ENCODE measurements at places on chromosomes 12 and 14. TPM values are rescaled to one million over a fixed set of nuclear protein-coding genes. Genes with fewer than 3 reads are reported as not detected.

Gene PLXNC1
- total RNA-seq, result 13.7 TPM

Gene OTOGL
- total RNA-seq, result 0.24 TPM

Gene ASCL1
- total RNA-seq, result 0.21 TPM

Gene NKX2-1
- not detected for total RNA-seq

Gene CISTR
- not detected for total RNA-seq

Gene IFI27
- total RNA-seq, result 12.1 TPM

Gene TAS2R42
- not detected for total RNA-seq

Gene RTRAF
- 66.7 TPM for total RNA-seq

Gene GZMB
- total RNA-seq, result 1.8 TPM

Gene HOXC6
- 0.40 TPM for total RNA-seq

Gene C12orf57
- 90.8 TPM for total RNA-seq

Gene HAL
- total RNA-seq, result 0.66 TPM

Gene PLD4
- total RNA-seq, result 0.19 TPM

DNA sequence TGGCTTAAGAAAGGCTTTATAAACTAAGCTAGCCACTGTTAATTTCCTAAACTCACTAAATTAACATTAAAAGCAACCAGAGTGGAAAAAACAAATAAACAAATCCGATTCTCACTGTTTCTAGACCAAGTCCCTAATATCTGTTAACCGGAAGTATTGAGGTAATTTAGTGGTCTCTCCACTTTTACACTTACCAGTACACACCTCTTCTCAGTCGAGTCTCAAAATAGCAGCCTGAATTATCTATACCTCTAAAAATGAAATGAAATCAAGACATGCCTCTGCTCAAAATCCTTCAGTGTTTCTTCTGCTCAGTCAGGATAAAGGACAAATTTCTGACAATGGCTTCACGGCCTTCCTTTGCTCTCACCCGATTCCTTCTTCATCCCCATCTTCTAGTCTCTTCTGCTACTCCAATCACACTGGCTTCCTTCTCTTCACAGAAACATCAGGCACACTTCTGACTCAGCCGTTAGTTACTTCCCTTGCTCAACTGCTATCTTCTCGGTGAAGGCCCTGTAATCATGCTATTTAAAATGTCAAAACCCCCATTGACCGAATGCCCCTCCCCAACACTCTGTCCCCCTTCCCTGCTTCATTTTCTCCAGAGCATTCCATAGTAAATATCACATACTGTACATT is 161.3 kb downstream of the KITLG start:
- DNase-seq, result no peak

- no peak for DNase-seq
Measured at GRCh38 chr12:71536939-71537622, 97.5 kb downstream of the LGR5 start.

DNA sequence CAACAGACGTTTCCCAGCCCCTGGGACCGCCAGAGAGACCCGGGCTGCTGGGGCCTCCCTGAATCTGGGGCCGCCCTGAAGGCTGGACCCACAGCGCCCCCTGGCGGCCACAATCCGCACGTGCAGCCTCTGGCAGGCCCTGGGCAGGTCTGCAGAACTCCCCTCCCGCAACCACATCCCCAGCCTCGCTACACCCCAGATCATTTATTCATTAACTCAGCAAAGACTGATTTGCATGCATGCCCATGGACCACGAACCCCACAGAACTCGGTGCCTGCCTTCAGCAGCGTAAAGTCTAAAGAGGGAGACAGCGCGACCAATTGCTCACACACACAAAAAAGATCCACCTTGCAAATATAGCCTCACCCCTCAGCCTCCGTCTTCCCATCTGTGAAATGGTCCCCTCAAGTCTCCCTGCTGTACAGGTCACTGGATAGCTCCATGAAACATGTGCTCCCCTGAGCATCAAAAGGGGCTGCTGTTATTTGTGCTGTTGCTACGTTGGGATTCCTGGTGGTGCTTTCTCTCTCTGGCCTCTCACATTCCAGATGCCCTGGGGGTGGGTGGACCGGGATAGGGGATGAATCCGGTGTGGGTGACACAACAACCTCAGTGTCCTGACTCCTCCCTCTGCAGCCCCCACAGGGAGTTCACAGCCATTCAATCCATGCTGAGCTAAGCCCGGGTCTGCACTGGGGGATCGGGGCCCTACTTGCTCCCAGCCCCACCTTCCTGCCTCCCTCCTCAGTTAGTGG is 96.4 kb downstream of the SCARB1 start:
- peak; percentile 55 for DNase-seq

GRCh38 chr14:22569106-22569736 is 19.8 kb downstream of the DAD1 start:
- no peak for DNase-seq

DNA sequence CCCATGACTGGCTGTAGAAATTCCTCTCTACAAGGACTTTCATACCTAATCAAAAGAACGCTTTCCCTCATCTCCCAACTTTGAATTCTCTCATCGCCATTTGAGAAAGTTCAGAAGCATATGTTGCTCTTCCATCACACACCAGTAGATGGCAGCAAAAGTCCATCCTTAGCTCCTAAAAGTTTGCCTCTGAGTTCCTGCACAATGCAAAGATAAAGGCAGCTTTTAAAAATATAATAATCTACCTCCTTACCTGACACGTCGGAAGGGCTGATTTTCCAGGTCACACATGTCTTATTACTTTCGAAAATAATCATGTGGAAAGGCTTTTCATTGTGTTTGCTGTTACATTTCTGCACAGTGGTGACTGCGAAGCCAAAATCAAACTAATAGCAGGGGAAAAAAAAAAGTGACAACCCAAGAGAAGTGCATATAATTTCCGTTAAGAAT is 456.7 kb upstream of the SEL1L start:
- DNase-seq, result no peak

DNA sequence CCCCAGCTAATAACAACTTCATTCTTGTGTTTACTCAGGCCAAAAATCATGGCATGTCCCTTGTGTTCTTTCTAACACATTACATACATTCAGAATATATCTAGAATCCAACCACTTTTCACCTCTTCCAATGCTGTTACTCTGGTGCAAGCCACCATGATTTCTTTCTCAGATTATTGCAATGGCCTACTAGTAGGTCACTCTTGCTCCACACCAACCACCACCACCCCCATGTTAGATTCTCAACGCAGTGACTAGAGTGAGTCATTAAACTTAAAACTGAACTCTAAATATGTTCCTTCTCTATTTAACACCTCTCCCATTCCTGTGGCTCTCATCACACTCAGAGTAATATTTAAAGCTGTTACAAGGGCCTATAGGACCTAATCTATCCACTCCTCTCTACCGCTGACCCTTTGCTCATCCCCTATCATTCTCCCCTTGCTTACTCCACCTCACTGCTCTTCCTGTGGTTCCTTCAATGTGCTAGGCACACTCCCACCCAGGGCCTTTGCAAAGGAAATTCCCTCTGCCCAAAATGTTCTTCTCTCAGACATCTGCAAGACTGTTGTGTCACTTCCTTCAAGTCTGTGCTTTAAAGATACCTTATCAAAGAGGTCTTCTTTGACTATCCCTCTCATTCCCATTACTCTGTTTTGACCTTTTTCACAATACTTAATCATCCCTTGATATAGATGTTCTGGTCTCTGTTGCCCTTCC is 6.6 kb downstream of the RTN1 start:
- DNase-seq, result no peak

DNA sequence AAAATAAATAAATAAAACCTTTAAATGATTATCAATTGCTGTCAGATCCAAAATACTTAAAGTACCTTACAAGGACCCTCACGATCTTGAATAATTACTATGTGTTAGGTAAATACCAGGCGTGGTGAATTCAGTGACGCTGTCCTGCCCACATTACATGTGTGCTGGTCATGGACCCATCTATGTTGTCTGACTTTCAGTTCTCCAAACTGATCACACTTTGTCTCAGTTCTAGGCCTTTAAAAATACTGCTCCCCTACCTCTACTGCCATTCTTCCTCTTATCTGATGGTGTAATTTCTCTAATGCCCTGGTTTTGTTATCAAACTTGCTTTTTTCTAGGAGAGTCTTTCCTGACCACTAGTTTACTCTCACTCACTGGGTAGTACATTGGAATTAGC is 520.7 kb downstream of the TRHDE start:
- DNase-seq, result no peak

- DNase-seq, result no peak
Measured at GRCh38 chr14:29898470-29898869, 29.2 kb downstream of the PRKD1 start.

DNA sequence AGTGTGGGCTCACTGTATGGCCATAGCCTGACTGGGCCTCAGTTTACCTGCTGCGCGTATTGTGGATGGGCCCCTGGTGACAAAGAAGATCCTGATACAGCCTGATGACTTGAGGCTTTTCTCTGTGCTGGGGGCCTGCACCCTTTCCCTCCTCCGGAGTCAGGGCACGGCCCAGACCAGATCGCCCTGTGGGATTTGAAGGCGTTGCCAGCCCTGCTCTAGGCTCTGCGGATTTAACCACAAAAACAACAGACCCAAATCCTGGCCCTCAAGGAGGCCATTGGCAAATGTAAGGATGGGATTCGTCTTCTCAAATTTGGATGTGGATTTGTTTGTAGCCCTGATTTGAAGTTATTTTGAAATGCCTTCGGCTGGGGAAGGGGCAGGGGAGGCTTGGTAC is 195.8 kb downstream of the TSPAN9 start:
- DNase-seq, result no peak

DNA sequence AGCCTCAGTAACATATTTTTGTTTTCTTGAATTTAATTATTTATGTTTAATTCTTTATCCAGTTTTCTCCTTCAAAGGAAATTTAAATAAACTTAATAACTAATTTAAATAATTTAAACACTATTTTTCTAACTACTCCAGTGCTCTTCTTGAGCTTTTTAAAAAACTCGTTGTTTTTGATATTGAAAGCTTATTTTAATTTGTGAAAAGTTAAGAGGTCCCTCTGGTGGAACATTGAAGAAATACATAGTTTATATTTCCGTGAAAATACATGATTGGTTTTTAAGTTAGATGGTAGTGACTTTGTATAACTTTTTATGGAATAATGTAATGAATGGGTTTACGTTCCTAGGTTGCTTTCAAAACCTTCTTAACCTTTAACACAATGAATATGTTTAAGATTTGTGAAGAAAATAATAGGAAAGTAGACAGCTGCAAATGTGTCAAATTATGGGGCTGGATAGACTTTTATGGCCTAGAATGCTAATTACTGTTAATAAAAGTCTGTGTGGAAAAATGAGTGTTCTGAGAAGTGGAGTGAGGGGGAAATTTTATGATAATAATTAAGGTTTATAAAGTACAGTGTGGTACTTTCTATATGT is 45.9 kb upstream of the MSRB3 start:
- DNase-seq, result no peak

DNA sequence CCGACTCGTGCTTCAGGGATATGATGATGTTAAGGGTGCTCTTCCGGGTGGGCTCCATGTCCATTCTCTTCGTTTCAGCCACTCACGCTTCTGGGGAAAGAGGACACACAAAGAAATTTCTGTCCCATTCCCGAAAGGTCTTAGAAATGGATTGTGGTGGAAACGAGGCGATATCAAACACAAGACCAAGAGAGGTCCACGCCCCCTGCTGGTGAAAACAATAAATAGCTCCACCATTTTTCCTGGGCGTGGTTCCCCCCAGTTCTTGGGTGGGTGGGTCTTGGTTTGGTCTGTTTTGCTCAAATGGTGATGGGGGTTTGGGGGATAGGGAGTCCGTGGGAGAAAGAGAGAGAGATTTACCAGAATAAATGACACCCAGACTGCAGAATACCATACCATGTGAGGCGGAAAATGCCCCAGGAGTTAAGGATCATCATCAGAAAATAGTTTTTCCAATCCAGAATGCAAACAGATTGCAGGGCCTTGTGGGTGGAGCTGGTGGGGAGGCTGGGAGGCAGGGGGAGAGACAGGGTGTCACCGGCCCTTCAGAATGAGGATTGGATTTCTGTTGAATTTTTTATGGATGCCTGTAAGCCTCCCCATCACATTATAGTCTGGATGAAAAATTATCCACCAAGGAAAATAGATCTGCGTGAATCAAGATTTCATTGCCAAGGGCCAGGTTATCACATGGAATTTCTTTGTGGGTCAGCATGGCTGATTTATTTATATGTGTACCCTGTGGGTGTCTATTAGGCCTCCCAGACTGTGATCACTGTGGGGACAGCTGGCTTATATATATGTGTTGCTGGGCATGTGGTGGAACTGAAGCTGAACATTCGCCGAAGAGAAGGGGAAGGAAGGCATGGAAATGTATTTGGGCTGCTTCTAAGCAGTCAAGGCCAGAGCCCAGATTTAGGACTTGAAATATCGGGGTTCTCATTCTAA is 55.8 kb downstream of the SRRM4 start:
- DNase-seq, result no peak

- DNase-seq, result no peak
Measured at GRCh38 chr14:53044486-53044885, 93.6 kb upstream of the FERMT2 start.

GRCh38 chr14:73763396-73763795 is 49.2 kb upstream of the PNMA1 start:
- no peak for DNase-seq

DNA sequence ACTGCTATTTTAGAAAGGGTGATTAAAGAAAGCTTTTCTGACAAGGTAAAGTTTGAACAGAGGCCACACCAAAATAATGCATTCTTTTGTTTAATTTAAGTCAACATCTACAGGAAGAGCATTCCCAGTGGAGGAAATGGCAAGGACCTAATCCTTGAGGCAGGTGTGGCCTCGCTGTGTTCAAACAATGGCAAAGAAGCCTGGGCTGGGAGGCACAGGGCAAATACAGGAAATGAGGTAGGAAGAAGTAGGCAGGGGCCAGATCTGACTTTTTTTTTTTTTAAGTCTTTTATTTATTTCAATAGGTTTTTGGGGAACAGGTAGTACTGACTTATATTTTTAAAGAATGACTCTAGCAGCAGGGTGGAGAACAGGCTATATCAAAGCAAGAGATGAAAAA is 53.5 kb downstream of the ARMH4 start:
- DNase-seq, result no peak

DNA sequence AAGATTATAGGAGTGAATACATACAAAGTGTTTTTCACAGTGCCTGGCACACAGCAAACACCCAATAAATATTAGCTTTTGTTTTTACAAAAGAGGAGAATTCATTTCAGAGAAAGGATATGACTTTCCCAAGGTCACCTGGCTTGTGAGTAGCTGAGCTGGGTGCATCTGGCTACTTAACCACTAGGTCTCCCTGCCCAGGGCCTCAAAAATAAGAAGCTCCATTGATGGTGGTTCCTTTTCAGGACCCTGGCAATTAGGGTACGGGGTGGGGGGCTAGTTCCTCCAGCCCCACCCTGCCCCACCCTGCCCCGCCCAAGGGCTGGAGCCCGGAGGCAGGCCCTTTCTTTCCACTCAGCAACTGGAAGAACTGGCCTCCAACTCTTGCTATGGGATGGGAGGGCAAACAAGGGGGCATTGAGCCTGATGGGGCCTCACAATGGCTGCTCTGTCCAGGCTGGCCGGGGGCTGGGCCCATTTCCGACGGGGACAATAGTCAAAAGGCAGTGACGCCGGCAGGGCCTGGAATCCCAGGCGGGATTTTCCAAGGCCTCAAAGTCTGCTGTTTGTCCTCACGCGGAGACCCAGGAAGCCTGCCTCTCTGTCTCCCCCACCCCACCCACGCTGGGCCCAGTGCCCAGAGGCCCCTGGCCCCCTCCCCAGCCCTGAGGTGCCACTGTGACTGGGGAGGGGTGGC is 8.2 kb upstream of the ATG101 start:
- DNase-seq, result peak; percentile 77
